ENCODE measurements at places on chromosomes 3 and 15.

GRCh38 chr3:54366007-54366750 is 243.8 kb downstream of the CACNA2D3 start:
- DNase-seq: no peak

GRCh38 chr3:183515968-183516851 is 39.3 kb downstream of the KLHL6 start:
- no peak for DNase-seq

GRCh38 chr3:184172681-184173373 is 1.8 kb upstream of the AP2M1 start:
- peak; percentile 22 for DNase-seq

GRCh38 chr3:106624154-106624553 is 753.1 kb upstream of the CCDC54 start:
- no peak for DNase-seq

GRCh38 chr3:82265747-82266146 is 504.3 kb upstream of the GBE1 start:
- DNase-seq: no peak

DNA sequence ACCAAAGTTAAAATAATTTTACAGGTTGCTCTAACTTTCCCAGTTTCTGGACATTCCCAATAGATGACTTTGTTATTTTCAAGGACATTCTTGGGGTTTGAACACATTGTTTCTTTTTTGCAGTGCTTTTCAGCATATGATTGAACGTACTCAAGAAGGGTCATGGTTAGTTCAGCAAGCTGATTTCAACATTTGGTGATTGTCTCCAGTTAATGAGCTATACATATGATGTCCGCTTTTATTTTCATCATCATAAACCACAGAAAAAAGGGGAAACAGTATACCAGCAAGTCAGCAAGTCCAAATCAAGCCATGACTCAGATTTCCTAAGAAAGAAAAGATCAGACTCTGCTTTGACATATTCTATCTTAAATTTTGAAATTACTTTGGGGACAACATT is 69.4 kb downstream of the B3GALNT1 start:
- no peak for DNase-seq

DNA sequence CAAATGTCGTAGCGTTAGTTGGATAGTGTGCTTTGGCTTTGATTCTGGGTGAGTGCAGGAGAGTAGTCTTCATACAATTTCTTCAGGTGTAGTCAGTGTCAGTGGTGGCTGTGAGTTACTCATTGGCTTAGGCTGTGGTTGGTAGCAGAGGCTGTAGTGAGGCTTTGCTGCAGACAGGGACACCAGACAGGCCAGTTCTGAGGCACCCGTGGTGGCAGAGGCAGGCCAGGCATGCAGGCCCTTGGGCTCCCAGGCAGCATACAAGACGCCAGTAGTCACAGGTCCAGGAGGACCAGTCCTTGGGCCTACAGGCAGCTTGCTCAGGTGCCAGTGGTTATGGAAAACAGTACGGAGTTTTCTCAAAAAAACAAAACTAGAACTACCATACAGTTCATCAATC is 61.3 kb downstream of the DMXL2 start:
- DNase-seq: peak; percentile 57

DNA sequence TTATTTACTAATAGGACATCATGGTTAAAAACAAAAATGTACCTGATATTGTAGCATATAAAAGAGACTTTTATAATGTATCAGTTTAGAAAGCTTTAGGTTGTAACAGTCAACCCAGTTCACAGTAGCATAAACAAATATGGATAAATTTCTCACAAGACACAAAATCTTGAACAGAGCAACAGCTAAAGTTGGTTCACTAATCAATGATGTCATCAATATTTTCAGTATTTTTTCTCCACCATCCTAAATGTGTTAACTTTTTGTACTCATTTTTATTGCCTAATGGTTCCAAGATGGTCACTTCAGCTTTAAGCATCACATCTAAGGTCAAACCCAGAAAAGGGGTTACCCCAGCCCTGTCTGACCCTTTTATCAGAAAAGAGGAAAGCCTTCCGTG is 21.2 kb upstream of the NRG4 start:
- DNase-seq: no peak

DNA sequence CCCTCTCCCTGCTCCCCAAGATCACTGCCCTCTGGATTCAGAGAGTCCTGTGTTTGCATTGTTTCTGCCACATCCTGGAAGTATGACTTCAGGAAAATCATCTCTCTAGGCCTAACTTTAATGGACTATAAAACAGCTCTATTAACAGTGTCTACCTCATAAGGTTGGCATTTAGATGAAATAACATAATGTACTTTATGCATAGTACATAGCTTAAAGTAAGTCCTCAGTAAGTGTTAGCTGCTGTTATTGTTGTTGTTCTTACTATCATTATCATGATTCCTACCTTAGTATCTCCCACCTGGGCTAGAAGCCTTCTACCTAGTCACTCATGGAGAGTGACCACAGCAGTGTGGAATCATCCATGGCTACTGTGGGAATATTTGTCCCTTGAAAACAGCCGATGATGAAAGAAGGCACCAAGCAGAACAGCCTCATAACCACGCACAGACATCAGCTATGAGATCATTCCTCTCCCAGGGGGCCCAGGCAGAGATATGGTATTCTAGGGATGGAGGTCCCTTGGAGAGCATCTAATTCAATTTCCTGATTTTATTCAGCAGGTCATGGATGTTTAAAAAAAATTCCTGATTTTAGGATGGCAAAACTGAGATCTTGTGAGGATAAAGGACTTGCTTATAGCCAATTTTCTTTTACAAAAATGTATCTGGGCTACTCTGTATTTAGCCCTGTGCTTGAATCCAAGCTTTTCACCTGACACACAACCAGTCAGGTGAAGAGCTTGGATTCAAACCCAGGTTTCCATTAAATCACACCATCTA is 1.9 kb downstream of the FSD2 start:
- peak; percentile 86 for DNase-seq

DNA sequence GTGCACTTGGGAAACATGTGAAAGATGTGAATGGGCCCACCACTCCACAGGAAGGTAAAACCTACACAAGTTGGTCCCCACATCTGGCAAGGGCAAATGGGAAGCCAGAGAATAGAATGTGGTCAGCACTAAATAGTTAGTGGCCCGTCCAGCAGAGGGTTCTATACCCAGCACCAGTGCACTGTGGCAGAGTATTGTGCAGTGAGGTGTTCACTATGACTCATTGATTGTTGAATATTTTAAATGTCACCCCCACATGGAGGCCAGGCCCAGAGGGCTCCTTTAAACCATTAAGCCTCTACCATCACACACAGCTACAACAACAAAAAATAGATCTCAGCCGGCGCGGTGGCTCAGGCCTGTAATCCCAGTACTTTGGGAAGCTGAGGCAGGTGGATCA is 11.7 kb downstream of the FRMD5 start:
- DNase-seq: peak; percentile 37

- DNase-seq: no peak
Observed at GRCh38 chr3:45806072-45806471, 9.7 kb upstream of the SLC6A20 start.

GRCh38 chr15:71348597-71348996 is 233.3 kb downstream of the THSD4 start:
- peak; percentile 22 for DNase-seq

DNA sequence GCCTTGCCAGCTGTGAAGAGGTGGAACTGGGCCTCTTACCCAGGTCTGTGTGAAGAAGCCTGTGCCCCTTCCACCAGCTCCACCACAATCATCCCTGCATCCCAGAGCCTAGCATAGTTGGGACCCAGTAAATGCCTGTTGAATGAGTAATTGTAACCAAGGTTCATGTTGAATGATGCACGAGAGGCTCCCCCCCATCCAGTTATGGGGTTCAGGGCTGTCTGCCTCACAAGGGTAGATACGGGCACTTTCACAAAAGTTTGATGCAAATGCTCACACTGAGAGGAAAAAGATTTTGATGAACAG is 29.5 kb upstream of the TSEN2 start:
- no peak for DNase-seq

DNA sequence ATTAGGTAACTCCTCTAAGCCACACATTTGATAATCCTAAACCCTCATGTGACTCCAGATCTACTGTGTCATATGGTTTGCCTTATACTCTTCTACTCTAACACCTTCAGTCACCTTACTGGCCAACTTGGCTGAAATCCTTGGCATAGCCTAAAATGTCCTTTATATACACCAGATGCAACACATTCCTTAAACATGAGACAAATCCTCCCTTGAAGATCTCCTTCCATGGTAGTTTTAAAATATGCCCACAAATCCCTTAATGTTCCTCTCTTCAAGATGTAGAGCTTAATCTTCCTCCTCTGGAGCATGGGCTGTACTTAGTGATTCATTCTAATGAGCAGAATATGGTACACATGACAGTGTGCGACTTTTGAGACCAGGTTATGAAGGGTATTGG is 238.9 kb downstream of the SUCLG2 start:
- peak; percentile 4 for DNase-seq

DNA sequence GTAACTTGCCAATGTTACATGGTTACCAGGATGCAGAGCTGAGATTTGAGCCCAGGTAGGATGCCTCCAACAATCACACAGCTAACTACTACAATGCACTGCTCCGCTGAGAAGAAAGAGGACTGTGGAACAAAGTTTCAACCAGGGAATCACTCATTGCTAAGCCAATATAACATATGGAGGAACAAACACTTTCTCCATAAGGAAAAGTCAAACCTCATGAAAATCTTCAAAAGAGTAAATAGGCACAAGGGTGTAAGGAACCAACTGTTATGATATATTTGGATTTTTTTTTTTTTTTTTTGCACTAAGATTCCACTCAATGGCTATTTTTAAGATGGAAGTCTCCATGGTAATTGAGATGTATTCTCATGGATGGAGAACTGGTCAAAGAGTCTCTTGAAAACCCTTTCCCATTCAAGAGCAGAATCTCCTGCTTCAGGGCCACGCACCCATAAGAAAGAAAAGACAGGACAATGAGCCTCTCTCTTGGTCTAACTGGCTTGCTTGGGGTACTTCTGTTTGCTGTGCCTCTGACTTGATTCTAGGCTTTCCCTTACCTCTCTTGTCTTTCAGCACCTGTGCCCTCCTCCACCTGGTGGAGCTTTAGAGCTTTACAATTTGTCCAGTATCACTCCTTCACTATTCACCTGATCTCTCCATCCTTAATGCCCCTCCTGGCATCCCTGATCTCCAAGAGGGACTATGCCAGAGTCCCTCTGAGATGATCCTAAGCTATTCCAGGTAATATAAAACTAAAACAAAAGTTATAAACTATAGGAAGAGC is 252.8 kb downstream of the NTRK3 start:
- no peak for DNase-seq

DNA sequence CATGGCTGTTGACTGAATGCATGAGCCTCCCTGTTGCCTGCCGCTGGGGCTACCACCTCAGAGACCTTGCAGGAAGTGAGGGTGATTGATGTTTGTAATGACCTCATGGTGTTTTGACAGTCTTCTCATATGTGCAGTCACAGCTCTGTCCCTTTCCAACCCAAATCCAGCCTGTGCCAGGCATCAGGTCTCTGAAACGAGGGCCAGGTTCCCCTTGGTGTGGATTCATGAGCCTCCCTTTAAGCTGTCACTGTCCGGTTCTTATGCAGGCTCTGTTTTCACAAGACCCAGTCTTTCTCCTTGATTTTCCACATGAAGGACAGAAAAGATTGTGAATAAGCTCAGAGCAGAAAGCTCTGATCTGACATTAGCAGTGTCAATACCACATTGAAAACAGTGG is 43.1 kb downstream of the CEMIP start:
- no peak for DNase-seq

- DNase-seq: peak; percentile 65
Observed at GRCh38 chr15:31396881-31397560, 70.4 kb downstream of the KLF13 start.

DNA sequence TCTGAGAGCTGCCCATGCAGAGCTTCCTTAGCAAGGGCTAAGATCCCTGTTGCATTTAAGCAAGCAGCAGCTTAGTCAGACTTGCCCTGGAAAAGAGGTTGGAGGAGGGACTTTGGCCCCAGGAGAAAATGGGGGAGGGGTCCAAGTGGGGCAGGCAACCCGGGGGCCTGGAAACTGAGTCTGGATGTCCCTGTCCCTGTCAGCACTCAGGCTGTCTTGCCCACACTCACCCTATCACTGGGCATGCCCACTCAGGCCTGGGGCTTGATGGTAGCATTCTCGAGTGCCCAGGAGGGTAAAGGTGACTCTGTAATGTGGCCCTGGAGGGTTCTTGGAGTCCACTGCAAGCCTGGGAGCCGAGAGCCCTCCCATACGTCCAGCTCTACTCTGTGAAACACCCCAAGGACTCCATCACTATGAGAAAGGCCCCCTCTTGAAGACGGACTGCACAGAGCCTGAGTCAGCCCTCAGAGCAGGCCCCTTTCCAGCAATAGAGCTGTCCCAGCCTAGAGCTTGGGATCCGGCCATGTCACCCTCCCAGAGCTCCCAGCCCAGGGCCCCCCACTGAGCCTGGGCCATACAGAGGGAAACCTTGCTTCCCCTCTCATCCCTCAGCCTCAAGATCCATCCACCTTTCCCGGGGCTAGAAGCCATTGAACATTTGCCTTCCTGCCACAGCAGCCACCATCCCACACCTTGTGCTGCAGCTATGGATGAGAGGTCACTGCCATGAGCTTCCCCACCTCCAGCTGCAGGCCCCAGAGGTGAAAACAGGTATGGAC is 13.4 kb downstream of the MYL3 start:
- no peak for DNase-seq

DNA sequence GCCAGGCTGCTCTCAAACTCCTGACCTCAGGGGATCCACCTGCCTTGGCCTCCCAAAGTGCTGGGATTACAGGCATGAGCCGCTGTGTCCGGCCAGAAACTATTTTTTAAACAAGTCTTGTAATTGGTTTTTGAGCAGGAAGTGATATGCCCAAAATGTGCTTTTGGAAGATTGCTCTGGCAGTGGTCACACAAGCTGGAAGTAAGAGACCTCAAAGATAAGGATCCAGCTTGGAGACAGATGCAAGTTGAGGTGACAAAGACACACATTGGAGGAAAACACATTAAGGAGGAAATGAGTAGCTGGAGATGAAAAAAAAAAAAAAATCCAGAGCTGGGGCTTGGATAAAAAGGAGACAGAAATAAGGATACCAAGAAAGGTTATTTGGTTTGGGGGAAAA is 6.3 kb downstream of the TM4SF18 start:
- DNase-seq: no peak

GRCh38 chr3:141370065-141370533 is 1.8 kb downstream of the ZBTB38 start:
- peak; percentile 62 for DNase-seq

DNA sequence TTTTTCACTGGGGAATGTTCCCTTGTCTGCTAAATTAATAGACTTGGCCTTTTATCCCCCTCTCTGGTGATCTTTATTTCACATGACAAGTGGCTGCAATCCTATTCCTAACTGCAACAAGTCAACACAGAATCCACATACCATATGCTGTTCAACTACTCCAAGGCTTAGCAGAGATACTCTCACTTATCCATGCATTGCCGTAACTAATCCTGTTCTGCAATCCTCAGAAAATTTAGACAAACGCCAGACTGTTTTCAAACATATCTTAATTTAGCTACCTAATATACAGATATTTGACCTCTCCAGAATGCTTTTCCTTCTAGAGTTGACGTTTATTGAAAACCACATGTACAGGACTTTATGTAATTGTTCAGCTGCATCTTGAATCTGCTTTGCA is 37.9 kb downstream of the EID1 start:
- no peak for DNase-seq
